ENCODE measurements at places on chromosomes 2 and 18.

- DNase-seq = no peak
Observed at GRCh38 chr18:45730832-45731575, 7.0 kb downstream of the SLC14A1 start.

DNA sequence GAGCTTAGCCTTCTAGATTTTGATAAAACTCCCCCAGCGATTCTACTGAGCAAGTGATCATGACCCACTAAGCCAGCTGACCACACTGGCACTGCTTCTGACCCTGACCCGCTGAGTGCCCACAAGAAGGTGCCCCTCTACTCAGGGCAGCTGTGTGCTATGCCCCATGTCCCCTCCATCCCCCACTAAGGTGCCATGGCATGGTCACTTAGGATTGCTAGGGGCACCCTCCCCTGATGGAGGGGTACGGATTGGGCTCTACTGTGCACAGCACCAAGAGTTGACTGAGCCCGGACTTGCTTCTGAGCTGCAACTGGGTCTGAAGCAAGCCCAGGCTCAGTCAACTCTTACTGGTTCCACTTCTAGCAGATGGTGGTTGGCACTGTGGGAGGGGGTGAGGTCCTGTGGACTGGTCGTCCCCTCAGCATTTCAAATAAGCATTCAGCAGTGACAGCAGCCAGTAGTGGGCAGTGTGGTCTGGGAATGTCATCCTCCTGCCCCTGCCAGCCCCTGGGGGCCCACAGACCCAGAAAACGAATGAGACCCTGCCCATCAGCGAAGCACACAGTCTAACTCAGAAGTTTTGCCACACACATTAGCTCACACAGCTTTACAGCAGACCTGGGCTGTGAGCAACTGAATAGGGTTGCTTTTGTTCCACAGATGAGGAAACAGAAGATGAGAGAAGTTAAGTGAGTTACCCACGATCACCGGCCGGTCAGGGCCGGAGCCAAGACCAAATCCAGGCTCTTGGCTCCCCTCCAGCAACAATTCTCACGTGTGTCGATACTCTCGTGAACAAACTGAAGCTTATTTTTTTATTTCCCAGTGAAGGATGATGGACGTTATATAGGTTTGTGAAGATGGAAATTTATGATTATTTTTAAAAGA, 52.1 kb upstream of the FOSL2 start:
- no peak for DNase-seq

DNA sequence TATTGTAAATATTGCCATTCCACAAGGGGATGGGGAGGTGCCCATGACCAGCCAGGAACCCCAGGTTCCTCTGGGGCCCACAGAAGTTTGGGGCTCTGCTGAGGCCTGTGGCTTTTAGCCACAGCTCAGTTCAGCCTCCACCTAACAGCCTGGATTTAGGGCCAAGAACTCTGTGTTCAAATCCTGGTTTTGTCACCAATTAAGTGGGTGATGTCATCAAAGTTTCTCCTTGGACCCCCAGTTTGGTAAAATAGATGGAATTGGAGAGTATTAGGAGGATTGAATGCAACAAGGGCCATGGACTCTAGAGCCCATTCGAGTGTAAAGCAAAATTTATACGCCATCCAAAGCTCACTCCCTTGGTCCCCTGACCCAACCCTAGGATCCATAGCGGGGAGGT, 3.2 kb upstream of the FEV start:
- DNase-seq = no peak

GRCh38 chr18:62576845-62577512, 54.2 kb downstream of the ZCCHC2 start:
- no peak for DNase-seq

- DNase-seq = no peak
Observed at GRCh38 chr2:124959581-124959980, 934.5 kb downstream of the CNTNAP5 start.

- DNase-seq = no peak
Observed at GRCh38 chr18:3524706-3525105, 74.7 kb downstream of the TGIF1 start.

DNA sequence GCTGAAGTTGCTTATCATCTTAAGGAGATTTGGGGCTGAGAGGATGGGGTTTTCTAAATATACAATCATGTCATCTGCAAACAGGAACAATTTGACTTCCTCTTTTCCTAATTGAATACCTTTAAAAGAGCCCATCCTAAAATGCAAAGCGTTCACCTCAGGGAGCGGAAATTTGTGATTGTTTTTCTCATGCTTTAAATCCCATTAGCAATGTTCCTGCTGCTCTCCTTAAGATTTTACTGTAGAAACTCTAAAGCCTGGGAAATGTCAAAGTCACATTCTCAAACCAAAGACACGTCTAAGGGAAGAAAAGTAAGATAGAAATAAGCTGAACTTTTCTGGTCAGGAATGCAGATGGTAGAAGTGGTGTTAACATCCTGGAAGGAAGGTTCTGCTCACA, 285.8 kb upstream of the MAP2 start:
- DNase-seq = no peak

DNA sequence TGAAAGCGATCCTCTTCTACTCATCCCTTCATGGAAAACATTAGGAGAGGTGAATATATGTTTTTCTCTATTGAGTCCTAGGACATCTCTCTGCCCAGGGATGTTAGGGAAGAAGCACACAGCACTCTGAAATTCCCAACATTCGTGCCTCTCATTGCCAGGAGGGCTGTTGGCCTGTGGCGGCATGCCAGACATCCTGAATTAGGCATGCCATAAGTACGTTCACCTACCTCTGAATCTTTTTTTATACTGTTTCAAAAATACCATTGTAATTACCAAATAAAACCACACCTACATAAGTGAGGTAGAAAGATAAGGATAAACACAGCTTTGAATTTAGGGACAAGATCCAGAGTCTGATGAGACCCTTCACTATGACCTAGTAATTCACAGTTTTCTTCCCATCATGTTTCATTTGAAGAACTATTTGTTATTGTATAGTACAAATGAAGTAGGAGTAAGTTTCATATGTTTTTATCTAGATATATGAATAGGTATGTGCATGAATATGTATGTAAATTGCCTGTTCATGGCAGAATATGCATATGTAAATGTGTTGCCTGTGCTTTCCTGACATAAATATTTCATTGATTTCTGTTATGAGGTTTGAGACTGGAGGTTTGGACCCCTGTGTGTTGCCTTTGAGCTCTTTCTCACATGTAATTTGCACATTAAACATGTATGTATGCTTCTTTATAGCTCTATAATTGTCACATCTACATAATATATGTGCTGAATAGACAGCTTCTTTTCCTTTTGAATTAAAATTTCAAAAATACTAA, 66.6 kb upstream of the STAM2 start:
- no peak for DNase-seq

- no peak for DNase-seq
Observed at GRCh38 chr2:140975237-140975636, 1155.6 kb downstream of the LRP1B start.

- peak; percentile 31 for DNase-seq
Observed at GRCh38 chr2:39778775-39779340, at the start of gene THUMPD2. TSS of gene THUMPD2 (minus strand) at chr2:39779258. CDS start at chr2:39779239, 19 bp downstream.

GRCh38 chr2:212845941-212846340, 305.5 kb downstream of the IKZF2 start:
- DNase-seq = no peak

- no peak for DNase-seq
Observed at GRCh38 chr18:67425672-67426071, 90.8 kb downstream of the DSEL start.

GRCh38 chr2:15738225-15738546, 146.5 kb downstream of the DDX1 start:
- no peak for DNase-seq

- DNase-seq = no peak
Observed at GRCh38 chr2:121284463-121285449, at the start of gene TFCP2L1. TSS of gene TFCP2L1 (minus strand) at chr2:121285202. CDS start at chr2:121285109, 93 bp downstream.

DNA sequence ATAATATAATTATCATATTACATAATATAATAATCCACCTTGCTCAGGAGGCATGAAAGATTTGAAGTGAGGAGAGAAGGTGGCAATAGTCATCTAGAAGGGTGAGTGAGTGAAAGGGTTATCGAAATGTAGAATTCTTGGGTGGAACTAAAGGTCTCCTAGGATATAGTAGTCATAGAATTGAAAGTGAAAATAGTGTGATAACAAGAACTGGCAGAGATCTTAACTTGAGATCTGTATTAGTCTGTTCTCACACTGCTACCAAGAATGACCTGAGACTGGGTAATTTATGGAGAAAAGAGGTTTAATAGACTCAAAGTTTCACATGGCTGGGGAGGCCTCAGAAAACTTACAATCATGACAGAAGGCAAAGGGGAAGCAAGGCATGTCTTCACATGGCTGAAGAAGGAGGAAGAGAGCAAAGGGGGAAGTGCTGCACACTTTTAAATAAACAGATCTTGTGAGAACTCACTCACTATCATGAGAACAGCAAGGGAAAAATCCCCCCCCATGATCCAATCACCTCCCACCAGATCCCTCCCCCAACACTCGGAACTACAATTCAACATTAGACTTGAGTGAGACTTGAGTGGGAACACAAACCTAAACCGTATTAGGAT, 351.5 kb downstream of the NR4A2 start:
- DNase-seq = no peak

DNA sequence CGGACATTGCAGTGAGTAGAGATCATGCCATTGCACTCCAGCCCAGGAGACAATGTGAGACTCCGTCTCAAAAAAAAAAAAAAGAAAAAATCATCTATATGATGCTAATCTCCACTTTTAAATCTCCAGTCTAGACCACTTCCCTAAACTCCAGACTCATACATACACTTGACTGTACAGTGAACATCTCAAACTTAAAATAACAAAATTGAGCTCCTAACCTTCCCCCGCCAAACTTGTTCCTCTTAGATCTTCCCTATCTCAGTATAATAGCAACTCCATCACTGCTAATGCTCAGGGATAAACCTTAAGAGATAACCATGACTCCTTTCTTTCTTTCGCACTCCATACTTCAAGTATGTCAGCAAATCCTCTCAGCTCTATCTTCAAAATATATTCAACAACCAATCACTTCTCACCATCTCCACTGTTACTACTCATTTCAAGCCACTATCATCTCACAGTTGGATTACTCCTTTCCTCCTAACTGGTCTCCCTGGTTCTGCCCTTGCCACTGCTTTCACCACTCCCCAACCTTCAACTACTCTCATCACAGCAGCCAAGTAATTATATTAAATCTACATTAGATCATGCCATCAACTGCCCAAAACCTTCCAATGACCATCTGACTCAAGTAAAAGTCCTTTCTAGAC, 12.0 kb downstream of the MEMO1 start:
- DNase-seq = no peak

- no peak for DNase-seq
Observed at GRCh38 chr2:69054431-69054830, 41.5 kb downstream of the ANTXR1 start.

GRCh38 chr2:47945046-47945781, 38.9 kb upstream of the FBXO11 start:
- no peak for DNase-seq

GRCh38 chr18:31598021-31598805, 6.5 kb downstream of the TTR start:
- no peak for DNase-seq

DNA sequence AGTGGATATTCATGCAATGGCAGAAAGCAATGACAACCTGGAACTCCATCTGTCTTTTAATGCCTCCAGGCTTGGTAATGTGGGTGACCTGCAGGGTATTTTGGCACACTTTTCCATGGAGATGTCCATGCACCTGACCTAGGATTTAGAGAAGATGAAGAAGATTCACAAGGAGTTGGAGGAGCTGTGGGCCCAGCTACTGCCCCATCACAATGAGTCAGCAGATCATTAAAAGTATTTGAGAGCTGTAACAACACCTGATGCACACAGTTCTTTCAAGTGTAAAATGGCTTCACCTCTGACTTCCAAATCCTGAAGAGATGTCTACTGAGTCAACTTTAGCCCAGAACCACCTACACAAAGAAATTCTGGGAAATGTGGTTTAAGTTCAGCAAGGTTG, 22.1 kb upstream of the OSR1 start:
- no peak for DNase-seq

- no peak for DNase-seq
Observed at GRCh38 chr18:40186677-40187076, 1768.4 kb upstream of the PIK3C3 start.

- DNase-seq = no peak
Observed at GRCh38 chr2:30270166-30270565, 38.8 kb downstream of the LBH start.

DNA sequence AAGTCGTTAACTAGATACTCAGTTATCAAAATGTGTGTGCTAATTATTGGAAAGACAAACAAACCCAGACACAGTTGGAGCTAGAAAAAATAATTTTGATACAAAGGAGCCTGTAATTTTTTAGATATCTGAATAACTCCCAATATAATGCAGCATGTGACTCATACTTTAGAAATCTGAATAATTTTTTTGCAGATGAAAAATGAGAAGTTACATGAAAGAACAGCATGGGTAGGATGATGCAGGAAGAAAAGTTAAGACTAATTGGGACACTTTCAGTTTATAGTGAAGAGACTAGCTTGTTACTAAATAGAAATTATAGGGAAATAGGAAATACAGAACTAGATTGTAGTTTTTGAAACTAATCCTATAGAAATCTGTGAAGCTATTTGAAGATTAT, 945.8 kb downstream of the CBLN2 start:
- no peak for DNase-seq

DNA sequence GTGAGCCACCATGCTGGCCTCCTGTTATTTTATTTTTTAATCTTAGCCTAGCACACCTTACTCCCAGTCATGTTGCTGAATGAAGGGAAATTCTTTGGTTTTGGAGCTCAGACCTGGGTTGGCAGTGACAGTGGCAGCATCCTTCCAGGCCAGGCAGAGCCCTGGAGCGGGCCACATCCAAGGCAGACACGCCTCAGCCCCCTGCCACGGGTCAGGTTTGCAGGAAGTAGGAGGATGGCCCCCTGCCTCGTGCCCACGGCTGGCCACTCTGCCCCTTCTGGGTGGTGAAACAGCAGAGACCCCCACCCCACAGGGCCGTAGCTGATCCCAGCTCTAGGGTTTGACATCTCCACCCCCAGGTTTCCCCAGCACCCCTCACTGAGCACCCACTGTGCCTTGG, 11.7 kb downstream of the EFHD1 start:
- no peak for DNase-seq

DNA sequence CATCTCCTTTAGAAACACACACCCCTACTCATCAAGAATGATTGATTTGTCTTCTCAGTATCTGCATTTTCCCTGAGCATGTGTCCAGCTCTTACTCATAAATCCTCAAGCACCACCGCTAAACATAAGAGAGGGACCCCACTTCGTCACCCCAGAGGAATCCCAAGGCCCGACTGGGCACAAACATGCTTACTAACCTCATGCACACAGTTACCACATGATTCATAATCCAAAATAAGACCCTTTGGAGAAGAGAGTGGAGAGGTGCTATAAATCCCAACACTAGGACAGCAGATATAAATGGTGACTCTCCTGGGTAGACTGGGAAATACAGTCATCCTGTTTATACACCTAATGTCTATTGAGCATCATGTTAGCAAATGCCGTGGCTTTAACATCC, 843.2 kb upstream of the ID2 start:
- no peak for DNase-seq

GRCh38 chr2:26623541-26624495, 17.3 kb downstream of the CIB4 start:
- DNase-seq = no peak

GRCh38 chr2:15159751-15160177, 401.4 kb downstream of the NBAS start:
- no peak for DNase-seq

GRCh38 chr2:182148344-182148743, 162.7 kb downstream of the PPP1R1C start:
- no peak for DNase-seq
